ENCODE measurements at places on chromosomes 2 and 18.
A peak's percentile ranks its signal among the peaks of the same experiment; 100 is the strongest.

GRCh38 chr2:70656421-70657010, 102.9 kb upstream of the TGFA start:
- no peak for DNase-seq

- DNase-seq = no peak
These were observed 66.5 kb downstream of the MBP start for GRCh38 chr18:77066101-77066500.

GRCh38 chr2:70918016-70918415, 17.7 kb upstream of the ATP6V1B1 start:
- no peak for DNase-seq

DNA sequence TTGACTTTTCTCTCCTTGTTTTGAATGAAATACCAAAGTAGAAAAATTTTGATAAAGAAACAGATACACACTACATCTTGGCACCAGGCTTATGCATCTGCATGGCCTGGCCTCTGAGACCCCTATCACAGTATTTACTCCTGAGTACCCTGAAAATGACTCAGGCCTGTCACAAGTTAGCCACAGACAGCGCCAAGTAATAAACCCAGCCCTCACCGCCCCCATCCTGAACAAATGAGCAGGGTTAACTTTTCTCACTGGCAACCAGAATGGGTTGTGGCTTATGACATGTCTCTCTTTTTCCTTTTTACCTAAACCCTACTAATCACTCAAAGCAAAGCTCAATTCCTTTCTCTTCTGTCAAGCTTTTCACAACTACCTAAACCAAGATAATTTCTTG, 35.3 kb downstream of the SPRED2 start:
- no peak for DNase-seq

DNA sequence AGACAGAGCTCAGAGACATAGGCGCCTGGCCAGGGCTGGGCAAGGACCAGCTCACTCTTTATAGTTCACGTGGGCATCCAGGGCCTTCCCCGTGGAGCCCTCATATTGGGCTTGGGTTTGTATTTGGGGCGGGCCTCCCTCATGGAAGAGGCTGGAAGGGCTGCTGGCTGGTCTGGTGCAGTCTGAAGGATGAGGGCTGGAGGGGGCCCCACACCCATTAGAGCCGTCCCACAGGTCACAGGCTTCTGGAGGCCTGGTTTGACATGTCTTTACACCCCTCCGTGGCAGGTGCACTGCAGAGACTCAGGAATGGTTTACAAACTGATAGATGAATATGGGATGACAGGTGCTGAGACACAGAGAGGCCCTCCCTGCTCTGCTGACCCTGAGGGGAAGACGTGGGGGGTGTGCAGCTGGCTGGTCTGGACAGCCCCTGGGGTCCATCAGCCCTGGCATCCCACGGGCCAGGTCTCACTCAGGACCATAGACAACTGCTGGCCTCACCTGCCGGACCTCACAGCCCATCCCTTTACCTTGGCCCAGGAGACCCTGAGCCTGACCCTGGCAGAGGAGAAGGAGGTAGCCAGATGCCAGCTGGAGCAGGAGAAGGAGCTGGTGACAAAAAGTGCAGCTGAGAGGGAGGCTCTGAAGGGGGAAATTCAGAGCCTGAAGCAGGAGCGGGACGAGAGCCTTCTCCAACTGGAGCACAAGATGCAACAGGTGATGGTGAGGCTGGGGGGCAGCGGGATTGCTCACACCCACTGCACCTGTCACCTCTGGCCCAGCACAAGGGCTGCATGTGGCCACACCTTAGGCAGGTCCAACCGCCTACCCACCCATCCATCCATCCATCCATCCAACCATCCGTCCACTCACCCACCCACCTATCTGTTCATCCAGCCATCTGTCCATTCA, 43.9 kb downstream of the CROCC2 start:
- no peak for DNase-seq

- no peak for DNase-seq
These were observed 681.0 kb upstream of the GCFC2 start for GRCh38 chr2:76391678-76392077.

GRCh38 chr2:233643128-233643527, 6.9 kb downstream of the UGT1A10 start:
- no peak for DNase-seq

DNA sequence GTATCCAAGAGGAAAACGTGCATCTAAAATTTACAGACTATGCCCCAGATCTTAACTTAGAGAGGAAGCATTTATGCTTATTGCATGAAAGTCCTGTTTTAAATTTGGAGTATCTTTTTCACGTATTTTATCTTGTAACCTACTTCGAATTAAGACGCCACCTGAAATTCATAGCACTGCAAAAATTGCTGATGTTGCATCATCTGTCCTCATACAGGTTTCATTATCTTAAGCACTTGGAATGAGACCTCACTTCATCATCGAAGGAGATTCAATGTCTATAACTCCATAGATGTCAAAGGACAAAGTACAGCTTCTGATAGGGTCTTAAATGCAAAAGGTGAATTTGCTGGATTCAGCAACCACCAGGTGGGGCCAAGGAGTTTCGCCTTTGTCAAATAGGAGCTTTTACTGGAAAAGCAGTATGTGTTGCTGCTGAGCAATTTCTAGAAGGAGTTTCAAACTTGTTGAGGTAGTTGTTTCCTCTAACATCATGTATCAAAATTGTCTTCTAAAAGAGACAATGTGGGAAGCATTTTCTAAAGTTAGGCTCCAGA, 106.4 kb upstream of the CCDC85A start:
- DNase-seq = peak; percentile 19

DNA sequence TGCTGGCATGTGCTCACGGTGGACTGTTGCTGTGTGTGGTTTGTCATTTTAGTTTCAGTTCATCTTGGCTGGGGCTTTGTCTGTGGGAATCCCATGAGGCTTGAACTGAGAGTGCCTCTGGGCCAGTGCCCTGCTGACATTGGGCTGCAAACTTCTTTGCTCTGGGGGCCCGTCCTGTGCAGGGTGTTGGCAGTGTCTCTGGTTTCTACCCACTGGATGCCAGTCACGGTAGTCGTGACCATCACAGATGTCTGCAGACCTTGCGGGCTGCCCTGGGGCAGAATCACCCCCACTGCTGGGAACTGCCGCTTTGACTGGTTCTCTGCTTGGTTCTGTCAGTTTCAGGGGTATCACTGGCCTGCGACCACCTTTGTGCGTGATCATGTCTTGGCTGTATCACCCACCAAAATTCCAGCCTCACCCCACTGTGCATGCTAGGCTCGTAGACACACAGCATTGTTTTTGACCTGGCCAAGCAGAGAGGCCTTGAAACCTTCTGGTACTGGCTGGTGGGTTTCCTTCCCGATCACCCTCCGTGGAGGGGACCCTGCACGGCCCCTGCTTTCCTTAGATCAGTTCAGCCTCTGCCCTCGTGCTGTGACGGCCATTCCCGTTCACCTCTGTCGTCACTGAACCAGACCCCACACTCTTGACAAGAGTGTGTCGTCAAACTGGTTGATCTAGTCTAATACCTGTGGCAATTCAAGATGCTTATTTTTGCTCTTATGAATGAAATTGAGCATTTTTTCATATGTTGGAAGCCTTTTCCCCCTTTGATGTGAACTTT, 57.6 kb downstream of the KCNG2 start:
- DNase-seq = no peak

DNA sequence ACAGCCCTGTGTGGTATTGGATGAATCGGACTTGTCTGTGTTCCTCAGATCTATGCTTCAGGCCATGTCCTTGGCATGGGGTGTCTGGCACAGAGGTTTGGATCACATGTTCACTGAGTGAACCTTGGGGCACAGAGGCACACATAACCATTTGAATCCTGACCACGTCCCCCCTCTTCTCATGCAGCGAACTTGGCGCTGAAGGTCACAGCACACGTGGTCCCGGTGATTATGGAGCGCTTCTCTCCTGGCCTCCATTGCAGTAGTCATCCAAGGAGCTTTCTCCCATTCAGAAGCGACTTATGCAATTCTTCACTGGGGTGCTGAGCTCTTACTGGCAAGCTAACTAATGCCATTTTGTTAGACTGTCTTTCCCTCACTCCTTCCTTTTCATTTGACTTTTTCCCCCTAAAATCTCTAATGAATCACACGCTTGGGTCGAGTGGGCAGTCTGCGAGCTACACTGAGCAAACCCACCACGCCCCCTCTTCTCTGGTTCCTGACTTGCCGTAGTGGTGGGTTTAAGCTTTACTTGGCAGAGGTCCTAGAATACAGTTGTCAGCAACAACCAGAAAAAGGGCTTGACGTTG, 59.4 kb downstream of the KCNG2 start:
- DNase-seq = peak; percentile 12

DNA sequence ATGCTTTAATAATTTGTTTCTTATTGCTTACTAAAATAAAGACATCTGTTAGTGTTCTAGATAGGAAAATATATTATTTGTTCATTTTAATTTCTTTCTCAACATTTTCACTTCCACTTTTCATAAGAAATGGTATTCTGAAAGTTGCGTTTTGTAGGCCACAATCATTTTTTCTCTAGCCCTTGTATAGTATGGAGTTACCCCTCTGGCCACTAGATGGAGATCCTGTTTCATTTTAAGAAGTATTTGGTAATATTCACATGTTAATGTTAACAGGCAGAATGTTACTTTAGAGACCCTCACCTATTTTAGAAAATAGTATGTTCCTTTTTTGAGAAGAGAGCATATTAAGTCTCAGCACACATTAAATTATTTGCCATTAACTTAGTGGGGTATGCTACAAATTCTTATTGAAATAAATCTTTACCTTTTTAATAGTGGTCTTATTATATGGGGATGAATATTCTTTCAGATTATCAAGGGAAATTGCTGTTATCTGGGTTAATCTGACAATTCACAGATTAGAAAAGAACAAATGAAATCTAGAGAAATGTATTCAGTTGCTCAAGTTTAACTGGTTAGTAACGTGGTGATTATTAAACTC, 73.9 kb upstream of the TTC27 start:
- DNase-seq = peak; percentile 80

DNA sequence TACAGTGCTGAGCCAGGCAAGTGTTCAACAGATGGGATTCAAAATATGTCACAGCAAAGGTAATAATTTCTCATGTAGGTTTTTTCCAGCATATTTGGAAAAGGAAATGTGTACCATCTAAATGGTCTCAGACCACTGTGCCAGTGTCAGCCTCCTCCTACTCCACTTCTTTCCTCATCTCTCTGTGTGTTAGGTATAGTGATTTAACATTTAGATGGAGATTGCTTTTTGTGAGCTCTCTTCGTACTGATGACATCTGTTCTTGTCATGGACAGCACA, 80.9 kb upstream of the TSPYL6 start:
- DNase-seq = no peak

DNA sequence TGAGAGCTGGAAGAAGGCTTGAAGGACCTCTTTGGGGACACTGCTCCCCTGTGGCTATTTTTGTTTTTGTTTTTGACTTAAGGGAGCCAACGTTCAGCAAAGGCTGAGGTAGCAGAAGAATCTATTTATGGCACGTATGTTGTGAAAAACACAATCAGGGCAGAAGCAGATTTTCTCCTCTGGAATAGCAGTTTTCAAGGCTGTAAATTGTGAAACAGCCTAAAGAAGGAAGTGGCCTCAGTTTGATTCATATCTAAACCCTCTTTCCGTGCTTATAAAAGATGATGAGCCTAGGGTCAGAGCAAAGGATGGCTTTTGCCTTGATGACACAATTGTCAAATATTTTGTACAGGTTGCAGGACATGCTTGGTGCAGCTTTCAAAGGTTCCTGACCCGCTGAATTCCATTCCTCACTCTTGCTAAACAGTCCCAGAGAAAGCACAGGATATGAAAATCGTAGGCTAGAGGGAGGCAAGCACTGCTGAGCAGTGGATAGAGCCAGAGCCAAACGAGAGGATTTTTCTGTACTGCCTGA, 106.2 kb upstream of the DLX2 start:
- no peak for DNase-seq

DNA sequence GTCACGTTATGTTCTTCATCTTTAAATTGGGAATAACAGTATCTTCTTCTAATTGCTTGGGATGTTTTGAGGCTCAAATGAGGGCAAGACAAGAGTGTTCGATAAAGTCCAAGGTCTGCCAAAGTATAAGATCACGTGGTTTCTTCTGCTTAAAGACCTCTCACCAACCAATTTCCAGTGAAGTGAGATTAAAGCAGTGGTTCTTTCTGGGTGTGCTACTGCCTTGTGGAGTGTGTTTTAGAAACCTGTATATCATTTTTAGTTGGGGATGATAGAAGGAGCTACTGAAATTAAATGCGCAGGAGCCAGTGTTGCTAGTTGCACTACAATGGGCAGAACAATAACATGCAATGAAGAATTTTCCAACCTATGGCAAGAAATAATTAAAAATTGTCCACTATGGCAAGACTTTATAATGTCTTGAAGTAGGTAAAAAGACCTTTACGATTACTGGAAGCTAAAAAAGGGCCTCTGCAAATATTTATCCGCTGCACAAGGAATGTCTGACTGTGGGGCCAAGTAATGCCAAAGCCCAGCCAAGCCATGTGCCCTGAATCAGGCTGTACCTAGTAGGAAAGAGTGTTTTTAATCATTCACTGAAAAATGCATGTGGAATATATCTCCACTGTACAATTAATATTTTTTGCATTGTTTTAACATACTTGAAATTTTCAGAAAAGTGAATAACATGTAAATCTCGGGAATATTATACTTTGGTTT, 244.5 kb upstream of the REG3G start:
- DNase-seq = no peak

- no peak for DNase-seq
These were observed 919.3 kb upstream of the CDH2 start for GRCh38 chr18:29096079-29096770.

Measured in pons (tissue), 1 donor.